Left cardiac atrium (tissue), 4 donors: ENCODE measurements at places on chromosomes 12 and 14. TPM values are rescaled to one million over a fixed set of nuclear protein-coding genes. Genes with fewer than 3 reads are reported as not detected.

PLXNC1 gene
- 4.1 TPM for total RNA-seq

CD69 gene
- total RNA-seq, result 2.9 TPM

CD27 gene
- 0.26 TPM for total RNA-seq

MYH7 gene
- 175 TPM for total RNA-seq

GRIP1 gene
- total RNA-seq, result 21.0 TPM

TSPAN8 gene
- 0.68 TPM for total RNA-seq

ATG101 gene
- total RNA-seq, result 28.7 TPM

DNA sequence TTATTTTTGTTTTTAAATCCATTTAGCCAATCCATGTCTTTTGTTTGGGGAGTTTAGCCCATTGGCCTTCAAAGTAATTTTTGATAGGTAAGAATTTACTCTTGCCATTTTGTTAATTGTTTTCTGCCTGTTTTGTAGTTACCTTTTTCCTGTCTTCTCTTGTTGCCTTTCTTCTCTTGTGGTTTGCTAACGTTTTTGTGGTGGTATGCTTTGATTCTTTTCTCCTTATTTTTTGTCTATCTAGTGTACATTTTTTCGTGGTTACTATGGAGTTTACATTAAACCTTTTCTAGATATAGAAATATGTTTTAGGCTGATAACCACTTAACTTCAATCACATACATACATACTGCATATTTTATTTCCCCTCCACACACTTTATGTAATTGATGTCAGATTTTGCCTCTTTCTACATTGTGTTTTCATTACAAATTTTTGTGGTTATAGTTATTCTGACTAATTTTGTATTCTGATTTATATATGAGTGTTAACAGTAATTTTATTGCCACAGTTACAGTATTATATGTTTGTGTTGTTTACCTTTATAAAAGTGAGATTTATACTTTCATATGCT lies 19.2 kb upstream of the PPP1R12A start:
- no peak for DNase-seq

- DNase-seq, result no peak
These were observed 188.4 kb downstream of the PAH start for GRCh38 chr12:102728506-102729242.

DNA sequence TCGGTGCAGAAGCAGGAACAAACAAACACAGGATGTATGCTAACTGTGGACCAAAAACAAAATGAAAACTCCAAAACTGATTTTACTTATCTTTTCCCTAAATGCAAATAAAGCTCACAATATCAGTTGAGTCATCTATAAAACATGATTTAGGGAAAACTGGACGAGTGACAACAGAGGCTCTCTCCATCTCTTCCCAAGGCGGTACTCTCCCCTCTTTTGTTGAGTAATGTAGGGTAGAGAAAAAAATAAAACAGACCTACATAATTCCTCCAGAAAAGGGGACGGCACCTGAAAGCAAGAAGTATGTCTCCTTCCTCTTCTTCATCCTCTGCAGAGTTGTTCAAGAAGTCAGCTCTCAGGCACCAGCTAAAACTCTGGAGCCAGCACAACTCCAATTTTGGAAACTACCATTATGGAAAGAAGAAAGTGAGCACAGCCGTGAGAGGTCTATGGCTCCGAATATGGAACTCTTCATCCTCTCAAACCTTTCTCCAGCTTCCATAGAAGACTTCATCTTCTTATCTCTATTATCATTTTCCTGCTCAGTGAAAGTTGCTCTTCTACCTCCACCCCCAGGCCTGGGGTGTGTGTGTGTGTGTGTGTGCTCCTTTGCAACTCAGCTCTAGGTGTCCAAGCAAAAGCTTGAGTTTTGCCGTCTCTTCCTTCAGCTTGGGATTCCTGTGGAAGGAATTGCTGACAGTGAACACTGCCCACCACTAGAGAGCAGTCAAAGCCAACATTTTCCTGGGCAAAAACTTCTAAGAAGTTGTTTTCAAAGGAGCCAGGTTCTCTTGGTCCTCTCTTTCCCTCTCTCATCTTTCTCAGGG lies 155.4 kb downstream of the DIO2 start:
- peak; percentile 19 for DNase-seq

DNA sequence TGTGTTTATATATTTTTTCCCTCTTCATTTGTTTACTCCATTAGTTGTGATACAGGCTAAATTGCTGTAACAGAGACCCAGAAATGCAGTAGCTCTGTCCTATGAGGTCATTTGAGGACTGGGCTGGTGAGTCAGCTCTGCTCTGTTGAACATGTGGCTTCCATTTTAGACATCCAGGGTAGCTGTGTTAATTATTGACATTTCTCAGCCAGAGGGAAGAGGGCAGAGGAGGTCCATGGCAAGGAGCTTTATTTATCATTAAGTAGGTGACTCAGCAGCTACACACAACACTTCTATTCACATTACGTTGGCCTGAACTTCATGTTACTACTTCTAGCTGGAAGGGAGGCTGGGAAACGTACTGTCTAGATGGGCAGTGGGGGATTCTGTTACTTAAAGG lies 85.4 kb downstream of the PTCSC3 start:
- DNase-seq, result no peak

- DNase-seq, result no peak
These were observed 25.2 kb downstream of the RASSF3 start for GRCh38 chr12:64635356-64635998.

DNA sequence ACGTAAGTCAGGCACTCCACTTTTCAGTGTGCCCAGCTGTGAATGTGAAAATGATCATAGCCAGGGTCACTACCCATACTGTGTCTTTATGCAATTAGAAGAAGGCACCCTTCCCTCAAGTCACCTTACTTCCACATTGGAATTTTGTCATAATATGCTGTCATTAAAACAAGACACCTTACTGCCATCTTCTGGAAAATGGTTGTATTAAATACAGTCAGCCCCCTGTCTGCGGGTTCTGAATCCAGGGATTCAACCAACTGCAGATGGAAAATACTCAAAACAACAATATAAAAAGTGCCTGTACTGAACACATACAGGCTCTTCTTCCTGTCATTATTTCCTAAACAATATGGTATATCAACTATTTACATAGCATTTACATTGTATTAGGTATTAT lies 70.2 kb upstream of the TBX5 start:
- no peak for DNase-seq

- no peak for DNase-seq
These were observed 669.5 kb upstream of the TBX3 start for GRCh38 chr12:115353467-115353866.

DNA sequence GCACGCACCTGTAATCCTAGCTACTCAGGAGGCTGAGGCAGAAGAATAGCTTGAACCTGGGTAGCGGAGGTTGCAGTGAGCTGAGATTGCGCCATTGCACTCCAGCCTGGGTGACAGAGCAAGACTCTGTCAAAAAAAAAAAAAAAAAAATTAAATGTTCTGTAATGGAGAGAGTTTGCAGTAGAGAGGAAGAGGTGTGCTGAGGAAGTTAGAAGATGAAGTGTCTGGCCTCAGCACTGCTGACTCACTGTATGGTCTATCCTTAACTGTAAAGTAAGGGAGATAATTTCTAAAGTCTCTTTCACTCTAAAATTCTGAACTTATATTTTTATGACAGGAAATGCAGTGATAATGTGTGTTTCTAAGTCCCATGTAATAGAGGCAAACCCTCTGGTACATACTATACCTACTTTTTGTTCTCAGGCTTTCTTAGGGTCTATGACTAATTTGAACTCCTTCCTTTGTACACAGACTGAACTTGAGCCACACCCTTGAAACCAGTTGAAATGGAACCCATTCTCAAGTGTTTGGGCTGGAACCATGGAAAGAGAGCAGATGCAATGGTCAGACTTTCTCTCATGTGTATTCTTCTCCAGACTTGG lies 278.1 kb upstream of the FAR2 start:
- DNase-seq, result no peak

- DNase-seq, result no peak
These were observed 387 bp upstream of the IPO8 start for GRCh38 chr12:30696103-30696408.

DNA sequence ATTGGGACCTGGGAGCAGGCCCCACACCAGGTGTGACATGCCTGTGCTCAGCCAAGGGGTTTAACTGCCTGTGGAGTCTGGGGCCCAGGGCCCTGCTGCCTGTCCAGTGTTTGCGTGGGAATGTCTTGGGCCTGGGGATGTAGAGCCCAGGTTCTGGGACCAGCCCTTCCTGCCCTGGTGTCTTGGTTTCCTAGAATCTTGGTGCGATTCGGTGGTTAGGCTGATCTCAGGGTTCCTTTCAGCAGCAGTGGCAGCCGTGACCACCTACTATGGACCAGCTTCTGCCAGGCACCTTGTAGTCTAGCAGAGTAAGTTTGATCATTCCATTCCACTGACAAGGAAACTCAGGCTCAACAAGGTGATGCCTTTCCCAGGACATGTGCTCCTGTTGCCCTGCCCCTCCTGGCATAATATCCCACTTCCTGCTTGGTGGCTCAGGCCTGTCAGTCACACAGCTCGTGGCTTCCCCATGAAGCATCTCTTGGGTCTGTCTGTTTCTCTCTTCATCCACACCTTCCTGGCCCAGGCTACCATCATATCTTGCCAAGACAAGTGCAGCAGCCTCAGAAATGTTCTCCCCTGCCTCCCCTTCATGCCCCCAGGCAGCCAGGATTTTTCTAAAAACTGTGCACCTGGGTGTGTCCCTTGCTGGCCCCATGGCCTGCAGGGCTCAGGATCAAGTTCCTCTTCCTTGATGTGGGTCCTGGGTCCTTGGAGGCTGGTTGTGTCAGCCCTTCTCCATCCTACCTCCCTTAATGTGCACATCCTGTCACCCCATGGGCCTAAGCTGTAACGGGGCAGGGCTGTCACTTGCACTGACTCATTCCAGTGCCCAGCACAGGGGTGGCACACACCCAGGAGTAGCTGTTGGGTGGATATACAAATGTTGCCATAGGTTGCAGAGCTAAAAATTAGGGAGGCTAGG lies 101.6 kb downstream of the SLC25A47 start:
- DNase-seq, result no peak

DNA sequence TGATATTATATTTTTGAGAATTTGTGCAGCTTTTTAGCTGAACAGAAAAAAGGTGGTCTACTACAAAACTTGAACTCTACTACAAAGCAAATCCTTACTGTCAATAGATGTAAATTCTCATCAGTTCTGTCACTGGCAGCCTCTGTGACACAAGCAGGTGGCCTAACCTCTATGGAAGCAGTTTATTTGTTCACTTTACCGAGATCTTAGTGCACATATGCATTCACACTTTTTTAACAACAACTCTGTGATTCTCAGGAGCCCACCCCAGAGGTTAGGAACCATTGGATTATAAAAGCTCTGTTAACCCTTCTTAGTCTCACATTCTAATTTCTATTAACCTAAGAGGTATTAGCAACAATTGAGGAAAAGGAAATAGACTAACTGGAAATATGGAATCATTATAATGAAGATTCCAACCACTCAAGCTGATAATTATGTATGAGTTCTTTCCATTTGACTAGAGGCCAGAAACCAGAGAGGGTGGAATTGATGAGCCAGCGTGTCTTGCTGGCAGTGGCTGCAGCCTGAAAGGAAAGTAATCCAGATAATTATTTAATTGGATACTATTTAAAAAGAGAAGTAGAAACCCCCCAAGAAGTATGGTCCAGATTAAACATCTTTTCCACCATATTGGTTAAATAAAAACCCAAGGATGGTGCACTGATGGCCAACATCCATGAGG lies 451.1 kb downstream of the TMEM117 start:
- no peak for DNase-seq

GRCh38 chr12:57456145-57456700 lies 1.1 kb downstream of the INHBE start:
- no peak for DNase-seq

- DNase-seq, result no peak
These were observed 180.2 kb downstream of the ACSS3 start for GRCh38 chr12:81257947-81258551.

- DNase-seq, result no peak
These were observed 114.2 kb downstream of the RIN3 start for GRCh38 chr14:92627707-92628215.

DNA sequence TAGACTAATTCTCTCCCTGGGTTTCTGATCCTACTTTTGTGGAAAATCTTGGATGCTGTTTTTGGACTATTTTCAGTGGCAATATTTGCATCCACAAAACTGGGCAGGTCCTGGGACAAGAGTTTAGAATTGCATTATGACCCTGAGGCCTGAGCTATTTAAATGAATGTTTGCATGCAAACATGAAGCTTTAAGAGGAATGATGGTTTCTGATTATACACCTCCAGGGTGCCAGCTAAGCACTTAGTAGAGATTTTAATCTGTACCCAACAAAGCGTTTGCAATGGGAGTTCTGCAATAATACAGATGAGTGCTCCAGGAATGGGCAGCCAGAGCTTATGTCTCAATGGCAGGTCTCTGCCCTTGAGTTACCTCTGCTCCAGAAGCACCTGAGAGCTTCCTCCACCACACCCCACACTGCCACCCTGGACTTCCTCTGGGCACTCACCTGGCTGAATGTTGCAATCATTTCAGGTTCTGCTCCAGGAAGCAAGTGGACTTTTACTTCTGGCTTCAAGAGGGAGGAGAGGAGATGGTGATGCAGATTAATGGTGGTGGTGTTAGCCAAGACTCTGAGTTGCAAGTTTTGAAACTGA lies 6.0 kb upstream of the SPTLC2 start:
- DNase-seq, result no peak

- DNase-seq, result no peak
These were observed 26.2 kb downstream of the BRF1 start for GRCh38 chr14:105274637-105275036.
